ENCODE measurements at places on chromosomes 5 and 9.

GRCh38 chr5:55742778-55743177, 4.9 kb downstream of the DDX4 start:
- DNase-seq, result no peak

DNA sequence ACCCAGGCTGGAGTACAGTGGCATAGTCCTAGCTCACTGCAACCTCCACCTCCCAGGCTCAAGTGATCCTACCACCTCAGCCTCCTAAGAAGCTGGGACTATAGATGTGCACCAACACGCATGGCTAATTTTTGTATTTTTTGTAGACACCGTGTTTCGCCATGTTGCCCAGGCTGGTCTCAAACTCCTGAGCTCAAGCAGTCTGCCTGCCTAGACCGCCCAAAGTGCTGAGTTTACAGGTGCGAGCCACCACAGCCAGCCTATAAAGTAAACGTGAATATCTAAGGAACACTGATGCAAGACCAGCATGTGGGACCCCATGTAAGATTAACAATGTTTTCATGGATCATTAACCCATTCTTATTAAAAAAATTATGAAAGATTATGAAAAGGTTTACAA, 15.9 kb downstream of the ANXA2R start:
- DNase-seq, result no peak

DNA sequence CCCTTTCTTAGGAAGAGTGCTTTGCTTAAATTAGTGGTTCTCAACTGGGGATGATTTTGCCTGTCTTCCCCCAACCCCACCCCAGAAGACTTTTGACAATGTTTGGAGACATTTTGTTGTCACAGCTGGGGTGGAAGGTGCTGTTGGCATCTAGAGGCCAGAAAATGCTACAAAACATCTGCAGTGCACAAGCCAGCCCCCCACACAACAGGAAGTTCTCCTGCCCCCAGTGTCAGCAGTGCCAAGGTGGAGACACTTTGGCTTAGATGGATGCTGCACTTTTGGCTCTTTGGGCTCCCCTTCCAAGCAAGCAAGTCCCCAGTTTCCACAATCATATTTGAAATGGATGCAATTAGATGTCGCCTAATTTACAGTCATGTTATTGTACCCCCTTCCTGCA, 2.7 kb downstream of the HEMGN start:
- no peak for DNase-seq

- no peak for DNase-seq
Measured at GRCh38 chr9:135332516-135332915, 147.1 kb upstream of the PPP1R26 start.

All from AG04450 (cell line).